ENCODE measurements at places on chromosomes 7 and 10.
A peak's percentile ranks its signal among the peaks of the same experiment; 100 is the strongest.

- peak; percentile 40 for DNase-seq
Measured at GRCh38 chr10:91589015-91589657, 43.7 kb downstream of the PPP1R3C start.

- no peak for DNase-seq
Measured at GRCh38 chr7:100369105-100369504, 4.2 kb upstream of the PILRA start.

DNA sequence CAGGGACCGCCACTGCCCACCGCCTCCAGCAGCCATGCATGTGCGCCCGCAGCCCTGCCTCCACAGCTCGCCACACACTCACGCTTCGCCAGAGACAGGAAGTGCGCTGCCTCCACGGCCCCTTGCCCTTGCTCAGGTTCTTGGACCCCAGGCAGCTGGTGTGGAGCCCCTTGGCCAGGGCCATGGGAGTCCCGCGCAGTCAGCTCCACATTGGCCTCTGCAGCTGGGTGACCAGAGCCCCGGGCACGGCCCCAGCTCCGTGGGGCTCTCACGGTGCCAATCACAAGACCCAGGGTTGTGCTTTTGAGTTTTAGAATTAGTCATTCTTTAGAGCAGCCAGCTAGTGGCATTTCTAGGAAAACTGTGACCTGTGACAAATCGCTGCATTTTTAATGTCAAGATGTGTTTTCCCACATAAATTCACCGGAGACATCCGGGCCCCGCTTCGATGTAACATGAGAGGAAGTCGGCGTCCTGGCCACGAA lies 4.3 kb upstream of the UTF1 start:
- no peak for DNase-seq

DNA sequence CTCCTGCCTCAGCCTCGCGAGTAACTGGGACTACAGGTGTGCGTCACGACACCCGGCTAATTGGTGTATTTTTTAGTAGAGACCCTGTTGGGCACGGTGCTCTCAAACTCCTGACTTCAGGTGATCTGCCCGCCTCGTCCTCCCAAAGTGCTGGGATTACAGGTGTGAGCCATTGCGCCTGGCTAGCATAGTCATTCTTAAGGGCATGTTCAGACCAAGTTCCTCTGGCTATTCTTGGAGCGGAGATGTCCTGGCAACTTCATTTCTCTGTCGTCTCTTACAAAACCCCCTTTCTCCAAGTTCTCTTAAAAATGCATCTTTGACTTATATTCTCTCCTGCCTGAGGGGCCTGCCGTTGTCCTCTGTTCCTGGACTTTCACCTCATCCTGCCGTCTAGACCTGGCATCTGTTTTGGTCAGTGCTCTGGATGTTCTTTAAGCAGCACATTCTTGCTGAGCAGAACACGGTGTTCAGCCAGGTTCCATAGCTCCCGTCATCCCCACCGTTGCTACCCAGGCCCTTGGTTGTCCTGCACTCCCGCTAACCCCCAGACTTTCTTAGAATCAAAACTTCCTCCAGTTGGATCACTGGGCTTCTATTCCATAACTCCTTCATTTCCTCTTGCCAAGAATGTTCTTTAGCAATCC lies 509.9 kb upstream of the GALNT17 start:
- DNase-seq, result no peak

GRCh38 chr7:13908667-13909397 lies 80.6 kb downstream of the ETV1 start:
- DNase-seq, result no peak

DNA sequence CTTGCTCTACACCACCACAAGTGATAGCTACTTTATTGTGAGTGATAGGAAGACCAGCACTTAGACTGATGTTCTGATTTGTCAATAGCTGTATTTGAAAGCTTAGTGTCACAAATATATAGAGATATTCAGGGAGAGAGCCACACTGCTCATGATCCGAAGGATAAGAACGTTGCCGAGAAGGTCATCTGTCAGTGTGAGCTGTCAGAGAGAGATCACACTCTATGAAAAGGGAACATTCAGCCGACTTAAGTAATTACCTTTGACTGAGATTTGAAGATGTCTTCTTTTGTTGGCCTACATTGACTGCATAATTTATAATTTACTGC lies 322.6 kb downstream of the TFEC start:
- no peak for DNase-seq

- DNase-seq, result no peak
Measured at GRCh38 chr7:30513762-30514161, 9.1 kb upstream of the GGCT start.

DNA sequence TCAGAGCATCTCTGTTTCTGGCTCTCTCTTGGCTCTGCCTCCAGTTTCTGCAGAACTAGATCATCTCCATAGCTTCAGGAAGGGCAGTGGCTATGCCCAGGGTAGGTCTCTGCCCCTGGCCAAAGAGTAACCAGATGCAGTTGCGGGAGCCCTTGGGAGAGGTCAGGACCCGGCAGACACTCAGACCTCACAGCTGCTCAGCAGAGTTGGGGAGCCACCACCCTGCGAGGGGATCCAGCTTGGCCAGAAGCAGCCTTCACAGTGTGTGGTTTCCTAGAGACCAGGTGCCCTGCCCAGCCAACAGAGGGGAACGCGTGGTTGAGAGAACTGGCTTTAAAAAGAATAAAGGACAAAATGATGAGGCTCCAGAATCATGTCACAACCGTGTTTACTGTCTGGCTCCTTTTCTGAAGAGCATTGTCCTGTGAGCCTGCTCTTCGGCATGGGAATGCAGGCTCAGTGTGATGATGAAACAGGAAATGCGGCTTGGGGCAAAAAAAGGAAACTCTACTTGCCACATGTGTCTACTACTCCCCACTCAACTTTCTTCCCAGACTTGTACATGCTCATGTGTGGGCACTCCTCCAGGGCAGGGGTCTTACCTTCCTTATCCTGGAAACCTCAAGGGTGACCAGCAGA lies 243.1 kb downstream of the INHBA start:
- DNase-seq, result no peak

DNA sequence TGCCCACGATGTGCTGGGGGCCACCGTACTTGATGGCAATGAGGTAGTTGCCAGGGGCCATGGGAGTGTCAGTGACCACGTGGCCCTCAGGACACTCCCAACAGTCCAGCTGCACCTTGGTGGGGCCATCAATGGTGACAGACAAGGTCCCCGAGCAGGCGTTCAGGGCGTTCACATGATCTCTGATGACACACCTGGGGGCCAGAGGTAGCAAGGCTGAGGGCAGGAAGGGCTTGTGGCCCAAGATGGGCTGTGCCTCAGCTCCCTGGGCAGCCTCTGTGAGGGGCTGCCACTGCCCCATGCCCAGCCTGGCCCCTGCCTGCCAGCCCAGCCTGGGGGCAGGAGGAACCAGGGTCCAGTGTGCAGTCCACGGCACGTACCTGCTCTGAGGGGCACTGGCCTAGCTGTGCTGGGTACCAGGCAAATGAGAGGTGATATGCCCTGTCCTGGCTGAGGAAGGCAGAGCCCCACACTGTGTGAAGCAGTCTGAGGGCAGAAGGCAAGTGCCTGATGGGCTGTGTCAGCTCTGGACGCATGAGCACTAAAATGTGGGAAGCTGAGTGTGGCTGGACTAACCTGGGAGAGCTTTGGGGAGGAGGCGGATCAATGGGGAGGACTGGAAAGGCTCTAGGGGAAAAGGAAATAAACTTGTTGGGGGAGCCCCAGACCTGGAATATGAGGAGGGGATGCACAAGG lies 3.5 kb upstream of the KCP start:
- DNase-seq, result no peak

DNA sequence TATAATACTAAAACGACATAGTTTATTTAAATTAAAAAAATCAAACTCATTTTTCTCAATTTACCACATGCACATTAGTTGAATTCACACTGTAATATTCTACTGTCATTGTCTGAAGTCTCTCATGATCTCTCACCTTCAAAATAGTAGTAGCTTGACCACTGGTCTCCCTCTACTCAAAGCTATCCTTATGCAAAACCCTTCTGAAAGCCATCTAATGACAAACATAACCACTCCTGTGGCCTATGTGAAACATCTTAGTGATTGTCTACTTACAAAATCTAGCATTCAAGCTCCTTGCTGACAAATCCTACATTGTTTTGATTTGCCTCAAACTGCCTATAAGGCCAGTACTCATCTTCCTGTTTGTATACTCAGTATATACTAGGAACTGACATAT lies 606.0 kb upstream of the GHITM start:
- no peak for DNase-seq

- no peak for DNase-seq
Measured at GRCh38 chr10:3692387-3692999, 92.5 kb downstream of the KLF6 start.

DNA sequence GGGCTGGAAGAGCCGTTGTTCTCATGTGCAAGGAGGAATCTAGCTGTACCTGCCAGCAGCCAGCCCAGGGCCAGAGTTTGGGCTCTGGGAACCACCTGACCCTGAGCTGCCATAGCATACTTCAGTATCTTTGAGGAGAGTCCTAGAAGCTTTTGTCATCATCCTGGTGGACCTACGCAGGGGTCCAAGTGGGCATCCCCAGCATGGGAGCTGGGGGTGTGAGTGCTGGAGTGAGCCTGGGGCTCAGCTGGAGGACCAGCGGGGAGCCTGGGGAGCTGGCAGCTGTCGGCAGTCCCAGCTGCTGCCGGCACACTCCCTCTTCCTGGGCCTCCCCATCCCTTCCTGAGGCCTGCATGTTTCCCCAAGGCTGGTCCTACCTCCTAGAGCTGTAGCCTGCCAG lies 32.5 kb downstream of the C10orf105 start:
- no peak for DNase-seq

GRCh38 chr10:29950391-29950790 lies 109.0 kb downstream of the JCAD start:
- no peak for DNase-seq

GRCh38 chr7:148527717-148528168 lies 62.8 kb upstream of the C7orf33 start:
- no peak for DNase-seq

- no peak for DNase-seq
Measured at GRCh38 chr7:29953726-29954347, 35.8 kb downstream of the SCRN1 start.

DNA sequence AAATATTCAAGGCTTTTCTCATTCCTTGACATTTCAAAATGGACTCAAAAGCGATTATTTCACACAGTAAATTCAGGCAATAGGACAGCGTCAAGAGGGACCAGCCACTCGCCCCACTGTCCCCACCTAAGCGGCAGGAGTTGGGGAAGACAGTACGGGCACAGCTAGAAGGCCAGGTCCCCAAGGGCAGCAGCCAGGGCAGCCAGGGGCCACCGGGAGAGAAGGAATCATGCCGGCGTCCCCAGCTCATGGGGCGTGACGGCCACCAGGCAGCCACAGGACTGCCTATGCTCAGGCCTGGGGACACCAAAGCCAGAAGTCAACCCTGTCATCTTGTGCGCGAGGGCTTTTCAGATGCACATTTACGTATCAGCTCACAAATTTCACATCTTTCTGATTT lies 225.7 kb upstream of the PPP2R2D start:
- no peak for DNase-seq

- peak; percentile 54 for DNase-seq
Measured at GRCh38 chr7:4725850-4726450, 43.9 kb downstream of the FOXK1 start.

DNA sequence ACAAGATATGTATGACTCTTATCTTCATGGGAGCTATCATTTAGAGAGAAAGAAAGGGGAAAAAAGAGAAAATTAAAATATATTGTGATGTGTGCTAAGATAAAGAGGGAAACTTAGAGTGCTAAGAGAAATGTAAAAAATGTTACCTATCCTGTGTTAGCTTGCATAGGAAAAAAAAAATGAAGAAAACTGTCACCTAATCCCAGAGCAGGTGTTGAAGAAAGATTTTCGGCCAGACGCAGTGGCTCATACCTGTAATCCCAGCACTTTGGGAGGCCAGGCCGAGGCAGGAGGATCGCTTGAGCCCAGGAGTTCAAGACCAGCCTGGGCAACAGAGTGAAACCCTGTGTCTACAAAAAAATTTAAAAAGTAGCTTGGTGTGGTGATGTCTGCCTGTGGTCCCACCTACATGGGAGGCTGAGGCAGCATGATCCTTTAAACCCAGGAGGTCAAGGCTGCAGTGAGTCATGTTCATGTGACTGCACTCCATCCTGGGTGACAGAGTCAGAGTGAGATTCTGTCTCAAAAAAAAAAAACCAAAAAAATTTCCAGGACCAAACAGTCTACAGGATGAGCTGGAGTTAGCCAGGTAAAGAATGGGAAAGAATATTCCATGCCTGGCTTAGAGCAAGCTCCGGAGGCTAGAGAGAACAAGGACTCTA lies 2.4 kb upstream of the MKLN1 start:
- no peak for DNase-seq

GRCh38 chr10:122702275-122702674 lies 2.6 kb upstream of the C10orf120 start:
- no peak for DNase-seq

- DNase-seq, result no peak
Measured at GRCh38 chr7:47335557-47336471, 246.1 kb downstream of the TNS3 start.

DNA sequence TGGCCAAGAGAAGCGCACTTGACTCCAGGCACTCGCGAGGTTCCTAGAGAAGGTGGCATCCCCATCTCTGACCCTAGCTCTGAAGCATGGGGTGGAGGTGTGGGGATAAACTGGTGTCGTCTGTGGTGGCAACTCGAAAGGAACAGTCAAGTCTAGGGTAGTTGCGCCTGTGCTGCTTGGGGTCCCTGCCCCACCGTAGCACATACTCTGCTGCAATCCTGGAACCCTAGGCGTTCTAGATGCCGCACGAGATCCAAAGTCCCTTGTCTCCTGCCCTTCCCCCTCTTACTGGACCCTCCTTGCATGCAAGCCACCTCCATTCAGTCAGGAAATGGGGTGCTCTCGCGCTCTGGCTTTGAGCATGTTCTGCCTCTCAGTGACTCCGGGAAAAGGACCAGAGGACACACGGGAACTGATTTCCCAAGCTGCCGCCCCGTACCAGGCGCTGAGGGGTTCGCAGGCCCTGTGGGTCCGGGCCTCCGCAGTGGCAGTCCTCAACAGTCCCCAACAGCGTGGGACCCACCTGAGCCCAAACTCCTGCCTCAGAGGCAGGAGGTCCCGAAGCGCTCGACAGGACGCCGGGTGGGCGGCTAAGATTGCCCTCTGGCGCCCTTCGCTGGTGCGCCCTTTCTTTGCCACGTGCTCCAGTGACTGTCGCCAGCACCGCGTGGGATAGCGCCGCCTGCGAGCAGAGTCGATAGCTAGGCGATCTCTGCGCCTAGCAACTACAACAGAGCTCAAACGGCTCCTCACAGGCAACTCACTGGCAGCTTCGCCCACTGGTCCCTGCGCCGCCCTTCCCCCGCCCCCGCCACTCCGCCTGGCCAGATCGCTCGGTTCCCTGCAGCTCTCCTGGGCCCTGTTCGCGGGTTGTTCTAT lies 452.0 kb downstream of the REEP3 start:
- DNase-seq, result no peak

DNA sequence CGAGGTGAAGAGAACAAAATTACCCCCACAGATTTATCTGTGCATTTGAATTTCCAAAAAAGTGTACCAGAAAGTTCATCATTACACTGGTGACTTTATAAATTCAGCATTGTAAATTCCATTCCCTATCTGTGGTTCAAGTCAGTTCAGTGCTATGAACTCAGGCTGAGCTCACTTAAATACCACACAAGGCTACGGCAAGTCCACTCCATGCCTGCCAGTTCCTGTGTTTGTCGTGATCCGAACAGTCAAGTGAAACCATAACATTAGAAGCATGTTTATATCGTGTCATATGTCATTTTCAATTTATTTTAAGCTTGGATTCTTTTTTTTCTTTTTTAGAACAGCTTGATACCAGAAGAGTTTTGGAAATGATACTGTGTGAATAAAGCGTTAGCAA lies 14.8 kb downstream of the MBL2 start:
- no peak for DNase-seq

GRCh38 chr7:75813781-75814236 lies at the start of gene CCL24:
CCL24 (minus strand) TSS chr7:75813806; CDS start chr7:75813715, 91 bp downstream.
- no peak for DNase-seq

Measured in right kidney (tissue), 9 donors.